ENCODE measurements at places on chromosomes 3 and 15. TPM values are rescaled to one million over a fixed set of nuclear protein-coding genes. Genes with fewer than 3 reads are reported as not detected.

The SLC28A1 gene
- 0.59 TPM for total RNA-seq

DNA sequence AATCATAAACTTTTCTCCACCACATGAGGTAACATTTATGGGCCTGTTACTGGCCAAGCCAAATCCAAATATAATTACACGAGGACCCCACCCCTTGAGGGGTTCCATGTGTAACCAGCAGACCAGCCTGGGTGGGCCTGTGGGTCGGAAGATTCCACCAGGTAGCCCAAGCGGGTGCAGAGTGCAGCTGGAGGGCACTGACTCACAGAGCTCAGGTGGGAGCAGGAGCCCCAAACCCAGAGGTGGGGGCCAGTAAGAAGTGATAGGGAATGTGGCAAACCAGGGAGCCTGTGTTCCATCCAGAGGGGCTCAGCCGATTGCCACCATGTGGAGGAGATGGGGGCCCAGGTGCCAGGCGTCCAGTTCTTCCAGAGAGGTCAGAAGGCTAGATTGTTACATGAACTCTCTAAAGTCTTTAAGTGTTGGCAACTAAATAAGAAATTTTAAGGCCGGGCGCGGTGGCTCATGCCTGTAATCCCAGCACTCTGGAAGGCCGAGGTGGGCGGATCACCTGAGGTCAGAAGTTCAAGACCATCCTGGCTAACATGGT lies 2.6 kb downstream of the GP9 start:
- H3K27ac ChIP-seq: no peak overlapping the region
- no peak overlapping the region for H3K4me3 ChIP-seq
- no peaks in the 10 kb centered on the region for H3K36me3 ChIP-seq
- H3K27me3 ChIP-seq: no peaks in the 10 kb centered on the region
- no peak for DNase-seq

DNA sequence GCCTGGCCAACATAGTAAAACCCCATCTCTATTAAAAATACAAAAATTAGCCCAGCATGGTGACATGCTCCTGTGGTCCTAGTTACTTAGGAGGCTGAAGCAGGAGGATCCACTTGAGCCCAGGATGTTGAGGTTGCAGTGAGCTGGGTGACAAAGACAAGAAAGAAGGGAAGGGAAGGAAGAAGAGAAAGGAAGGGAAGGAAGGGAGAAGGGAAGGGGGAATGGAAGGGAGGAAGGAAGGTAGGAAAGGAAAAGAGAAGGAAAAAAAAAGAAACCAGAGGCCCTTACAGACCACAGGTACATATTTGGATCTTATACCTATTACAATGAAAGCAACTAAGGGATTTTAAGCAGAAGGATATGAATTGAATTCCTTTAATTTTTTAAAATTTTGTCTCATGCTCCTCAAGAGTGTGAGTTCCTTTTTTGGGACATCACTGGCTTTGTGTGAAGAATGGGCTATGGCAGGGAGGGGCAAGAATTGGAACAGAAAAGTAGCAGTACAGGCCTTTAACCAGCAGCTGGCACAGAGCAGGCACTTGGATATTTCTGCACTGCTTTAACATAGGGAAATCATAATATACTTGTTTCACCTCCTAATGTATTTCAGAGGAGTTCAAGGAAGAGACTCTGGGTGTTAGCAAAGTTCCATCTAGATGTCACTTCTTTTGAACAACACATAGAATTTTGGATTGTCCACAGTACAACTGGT lies 7.9 kb downstream of the RAB27A start:
- H3K36me3 ChIP-seq: no peaks in the 10 kb centered on the region
- no peaks in the 10 kb centered on the region for H3K27me3 ChIP-seq
- no peaks in the 10 kb centered on the region for H3K4me1 ChIP-seq
- no peak for DNase-seq
- peak overlapping the region; percentile 52 for H3K27ac ChIP-seq

DNA sequence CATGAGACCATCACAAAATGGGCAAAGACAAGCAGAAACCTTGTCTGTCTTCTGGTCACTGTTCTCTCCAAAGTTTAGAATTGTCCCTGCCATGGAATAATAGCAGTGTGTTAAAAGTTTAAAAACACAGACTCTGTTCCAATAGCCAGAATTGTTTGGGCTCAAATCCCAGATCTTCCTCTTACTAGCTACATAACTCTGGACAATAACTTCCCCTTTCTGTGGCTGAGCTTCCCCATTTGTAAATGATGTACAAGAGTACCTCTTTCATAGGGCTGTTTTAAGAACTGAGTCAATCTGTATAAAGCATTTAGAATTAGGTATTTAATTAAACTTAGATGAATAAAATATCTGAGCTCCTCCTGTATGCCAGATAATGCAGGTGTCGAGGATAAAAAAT lies 623.0 kb downstream of the NTRK3 start:
- no peak for DNase-seq
- H3K27ac ChIP-seq: no peak overlapping the region
- no peaks in the 10 kb centered on the region for H3K4me1 ChIP-seq
- no peak overlapping the region for H3K4me3 ChIP-seq
- no peaks in the 10 kb centered on the region for H3K36me3 ChIP-seq

- H3K27me3 ChIP-seq: no peaks in the 10 kb centered on the region
- H3K36me3 ChIP-seq: no peaks in the 10 kb centered on the region
- no peaks in the 10 kb centered on the region for H3K4me1 ChIP-seq
- H3K27ac ChIP-seq: no peak overlapping the region
- no peak overlapping the region for H3K4me3 ChIP-seq
These were observed 60.3 kb downstream of the MYO9A start for GRCh38 chr15:72057548-72058091.

- H3K27ac ChIP-seq: peak overlapping the region; percentile 97
- no peak overlapping the region for H3K4me3 ChIP-seq
These were observed 20.4 kb downstream of the TMEM43 start for GRCh38 chr3:14145236-14145635.

DNA sequence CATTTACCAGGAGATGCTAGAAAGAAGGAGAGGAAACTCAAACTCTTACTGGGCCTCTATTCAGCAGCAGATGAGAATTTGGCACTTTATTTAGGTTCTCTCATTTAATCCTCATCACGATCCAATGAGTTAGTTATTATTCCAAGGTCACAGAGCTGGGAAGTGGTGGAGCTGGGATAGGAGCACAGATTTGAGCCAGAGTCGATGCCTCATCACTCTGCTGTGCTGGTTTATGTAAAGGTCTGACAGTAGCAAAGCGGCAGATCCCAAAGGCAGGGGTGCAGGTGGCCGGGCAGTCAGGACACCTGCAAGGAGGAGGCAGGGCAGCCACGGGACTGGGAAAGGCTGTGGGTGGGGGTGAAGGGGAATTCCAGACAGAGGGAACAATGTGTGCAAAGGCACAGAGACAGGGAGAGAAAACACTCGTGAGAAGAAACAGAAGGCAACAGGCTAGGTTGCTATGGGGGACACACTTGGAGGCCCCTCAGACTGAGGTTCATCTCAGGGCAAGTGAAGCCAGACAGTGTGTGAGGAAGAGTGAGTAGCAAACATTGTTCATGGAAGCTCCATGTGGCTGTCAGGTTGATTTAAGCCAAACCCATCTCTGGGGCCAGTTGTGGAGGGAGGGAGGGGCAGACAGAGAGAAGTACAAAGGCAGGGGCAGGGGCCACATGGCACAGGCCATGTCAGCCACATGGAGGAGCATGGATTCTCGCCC lies 26.8 kb downstream of the RAB6B start:
- no peak overlapping the region for H3K27ac ChIP-seq
- H3K36me3 ChIP-seq: no peaks in the 10 kb centered on the region
- DNase-seq: no peak
- H3K4me1 ChIP-seq: no peaks in the 10 kb centered on the region
- no peaks in the 10 kb centered on the region for H3K27me3 ChIP-seq

DNA sequence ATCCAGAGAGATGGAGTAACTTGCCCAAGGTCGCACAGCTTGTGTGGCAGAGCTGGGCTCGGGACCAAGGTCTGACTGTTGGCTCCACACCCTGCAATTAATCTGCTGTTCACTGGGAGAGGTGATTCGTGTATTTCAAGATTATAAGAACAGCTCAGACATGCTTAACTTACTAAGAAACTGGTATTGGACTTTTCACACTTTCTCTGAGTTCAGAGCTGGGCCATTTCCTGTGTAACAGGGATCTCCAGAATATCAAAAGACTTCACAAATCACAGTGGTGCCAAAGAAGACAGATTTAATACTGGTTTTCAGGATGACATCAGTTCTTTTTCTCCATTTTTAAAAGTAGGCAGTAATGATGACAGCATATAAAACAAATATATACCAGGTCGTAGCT lies 156.8 kb upstream of the UBE2E1 start:
- no peaks in the 10 kb centered on the region for H3K27me3 ChIP-seq
- no peaks in the 10 kb centered on the region for H3K36me3 ChIP-seq
- no peak overlapping the region for H3K4me3 ChIP-seq
- H3K4me1 ChIP-seq: no peaks in the 10 kb centered on the region
- H3K27ac ChIP-seq: no peak overlapping the region

Data from breast epithelium (tissue), 4 donors.